NCI-H2029 treated with DMSO at 0.1 percent for 48 hours (cell line): ENCODE measurements at places on chromosomes 7 and 10.

GRCh38 chr7:28804157-28804556 is 154.0 kb downstream of the TRIL start:
- DNase-seq, result no peak

GRCh38 chr10:106935978-106936451 is 228.5 kb downstream of the SORCS1 start:
- no peak for DNase-seq

DNA sequence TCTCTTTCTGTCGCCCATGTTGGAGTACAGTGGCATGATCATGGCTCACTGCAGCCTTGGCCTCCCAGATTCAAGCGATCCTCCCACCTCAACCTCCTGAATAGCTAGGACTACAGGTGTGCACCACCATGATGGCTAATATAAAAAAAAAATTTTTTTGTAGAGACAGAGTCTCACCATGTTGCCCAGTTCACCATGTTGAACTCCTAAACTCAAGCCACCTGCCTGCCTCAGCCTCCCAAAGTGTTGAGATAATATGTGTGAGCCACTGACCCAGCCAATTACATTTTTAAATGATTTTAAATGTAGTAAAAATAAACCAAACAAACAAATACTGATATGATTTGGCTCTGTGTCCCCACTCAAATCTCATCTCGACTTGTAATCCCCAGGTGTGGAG is 101.7 kb upstream of the LEP start:
- DNase-seq, result no peak

DNA sequence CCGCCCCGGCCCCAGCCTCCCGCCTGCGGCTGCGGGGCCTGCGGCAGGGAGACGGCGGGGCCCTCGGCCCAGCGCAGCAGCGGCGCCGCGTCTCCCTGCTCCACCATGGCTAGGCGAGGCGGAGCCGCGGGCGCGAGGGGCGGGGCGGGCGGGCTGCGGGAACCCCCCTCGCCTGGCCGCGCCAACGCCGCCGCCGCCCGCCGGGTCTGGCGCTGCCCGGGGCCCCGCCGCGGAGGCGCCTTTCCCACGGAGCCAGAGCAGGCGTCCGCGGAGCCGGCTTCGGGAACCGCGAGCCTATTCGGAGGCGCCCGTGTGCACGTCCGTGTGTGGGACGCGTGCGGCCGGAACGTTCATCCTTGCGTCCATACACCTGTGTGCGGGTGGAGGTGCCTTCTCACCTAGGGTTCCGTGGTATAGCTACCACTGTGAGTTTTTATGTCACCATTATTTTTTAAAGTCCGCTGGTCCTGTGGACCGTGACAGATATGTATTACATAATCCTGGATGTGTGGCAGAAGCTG is at the start of gene DENND11:
TSS of gene DENND11 (minus strand) at position 120 of the 521 bp plus-strand sequence. CDS start at position 107, 13 bp downstream.
- peak; percentile 40 for DNase-seq

GRCh38 chr7:21542891-21543527 is at the start of gene DNAH11:
DNAH11 (plus strand) TSS chr7:21543039; CDS start chr7:21543246, 207 bp downstream.
- DNase-seq, result no peak

- DNase-seq, result no peak
Measured at GRCh38 chr10:126054191-126054590, 157.8 kb downstream of the FANK1 start.

DNA sequence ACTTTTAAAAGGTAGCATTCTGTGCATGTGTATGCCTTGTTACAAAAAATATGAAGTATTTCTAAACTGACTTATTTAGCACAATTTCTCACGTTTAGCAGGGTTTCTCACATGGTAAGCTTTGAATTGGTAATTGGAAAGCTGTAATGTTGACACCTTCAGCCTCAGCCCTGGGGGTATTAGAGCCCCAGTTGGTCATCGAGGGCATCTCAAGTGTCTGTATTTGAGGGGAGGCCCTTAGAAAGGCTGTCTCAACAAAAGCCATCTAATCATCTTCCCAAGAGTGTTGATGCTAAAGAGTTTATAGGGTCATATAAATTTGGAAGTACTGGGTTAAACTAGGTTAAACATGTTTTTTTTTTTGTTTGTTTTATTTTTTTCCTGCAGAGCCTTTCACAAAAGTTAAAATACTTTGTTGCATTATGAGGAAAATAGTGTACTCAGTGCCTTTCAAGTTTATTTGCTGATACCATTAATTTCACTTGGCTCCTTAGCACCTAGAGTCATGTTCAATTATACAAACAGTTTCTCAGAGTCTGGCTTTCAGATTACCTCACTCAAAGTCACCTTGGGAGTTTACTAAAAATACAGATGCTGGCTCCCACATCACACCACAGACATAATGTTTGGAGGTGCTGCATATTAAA is 134.0 kb downstream of the CD36 start:
- DNase-seq, result no peak

GRCh38 chr10:70566515-70567290 is 35.8 kb downstream of the PRF1 start:
- DNase-seq, result no peak

- DNase-seq, result no peak
Measured at GRCh38 chr10:132993271-132994184, 51.2 kb upstream of the CFAP46 start.

DNA sequence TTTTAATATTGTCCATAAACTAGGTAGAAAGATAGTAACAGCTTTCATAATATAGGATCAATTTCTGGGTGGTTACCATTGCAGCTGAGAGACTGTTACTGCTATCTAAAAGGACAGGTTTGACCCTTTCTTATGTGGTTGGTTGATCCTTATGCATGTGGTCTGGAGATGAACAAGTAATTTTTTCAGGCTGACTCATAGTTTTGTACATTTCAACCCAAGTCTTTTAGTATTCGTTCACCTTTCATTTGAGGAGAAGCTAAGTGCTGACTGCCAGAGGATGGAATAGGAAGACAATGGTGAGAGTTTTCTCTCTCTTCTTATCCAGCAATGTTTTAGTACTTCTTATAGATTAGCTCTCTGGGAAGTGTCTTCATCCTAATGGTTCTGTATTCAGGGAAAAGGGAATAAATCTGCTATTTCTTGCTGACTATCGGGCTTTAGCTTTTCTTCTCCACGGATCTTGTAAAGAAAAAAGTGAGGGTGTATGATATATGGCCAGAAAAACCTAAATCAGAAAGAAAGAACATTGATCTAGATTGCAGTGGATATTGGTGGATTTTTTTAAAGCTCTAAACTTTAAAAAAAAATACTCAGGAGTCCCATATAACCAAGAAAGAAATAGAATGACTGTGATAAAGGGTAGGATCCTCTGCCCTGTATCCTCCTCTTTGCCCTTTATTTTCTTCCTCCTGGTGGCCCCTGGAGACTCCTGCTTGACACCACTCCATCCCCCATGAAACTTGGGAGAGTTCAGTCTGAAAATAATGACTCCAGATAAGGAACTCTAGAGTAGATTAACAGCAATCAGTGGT is 88.0 kb downstream of the CPED1 start:
- DNase-seq, result no peak

- DNase-seq, result no peak
Measured at GRCh38 chr10:128087884-128088709, 38.1 kb downstream of the MKI67 start.

- no peak for DNase-seq
Measured at GRCh38 chr10:24000271-24000813, 208.6 kb upstream of the KIAA1217 start.

GRCh38 chr7:73822319-73823173 is 8.2 kb upstream of the CLDN4 start:
- DNase-seq, result peak; percentile 15

- no peak for DNase-seq
Measured at GRCh38 chr10:63994371-63994770, 473.2 kb downstream of the REEP3 start.

DNA sequence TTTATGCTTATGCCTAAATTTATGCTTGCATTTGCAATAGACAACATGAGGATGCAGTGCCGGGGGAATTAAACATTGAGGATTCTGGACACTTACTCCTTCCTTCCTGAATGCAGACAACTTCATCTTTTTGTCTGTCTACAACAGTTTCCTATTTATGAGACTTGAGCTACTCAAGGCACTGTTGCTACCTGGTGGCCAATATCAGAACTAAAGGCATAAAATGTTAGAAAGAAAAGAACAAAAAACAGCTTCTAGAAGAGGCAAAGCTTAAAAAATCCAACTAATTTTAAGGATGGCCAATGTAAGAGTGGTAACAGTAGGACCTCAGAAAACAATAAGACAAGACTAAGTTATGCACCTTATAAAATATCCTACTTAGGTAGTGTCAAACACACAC is 144.5 kb upstream of the PTN start:
- DNase-seq, result no peak

GRCh38 chr10:6530966-6531365 is 49.1 kb downstream of the PRKCQ start:
- no peak for DNase-seq

GRCh38 chr10:44921061-44921460 is 9.9 kb downstream of the TMEM72 start:
- DNase-seq, result no peak

- peak; percentile 64 for DNase-seq
Measured at GRCh38 chr7:32905175-32905662, 13.7 kb upstream of the KBTBD2 start.

DNA sequence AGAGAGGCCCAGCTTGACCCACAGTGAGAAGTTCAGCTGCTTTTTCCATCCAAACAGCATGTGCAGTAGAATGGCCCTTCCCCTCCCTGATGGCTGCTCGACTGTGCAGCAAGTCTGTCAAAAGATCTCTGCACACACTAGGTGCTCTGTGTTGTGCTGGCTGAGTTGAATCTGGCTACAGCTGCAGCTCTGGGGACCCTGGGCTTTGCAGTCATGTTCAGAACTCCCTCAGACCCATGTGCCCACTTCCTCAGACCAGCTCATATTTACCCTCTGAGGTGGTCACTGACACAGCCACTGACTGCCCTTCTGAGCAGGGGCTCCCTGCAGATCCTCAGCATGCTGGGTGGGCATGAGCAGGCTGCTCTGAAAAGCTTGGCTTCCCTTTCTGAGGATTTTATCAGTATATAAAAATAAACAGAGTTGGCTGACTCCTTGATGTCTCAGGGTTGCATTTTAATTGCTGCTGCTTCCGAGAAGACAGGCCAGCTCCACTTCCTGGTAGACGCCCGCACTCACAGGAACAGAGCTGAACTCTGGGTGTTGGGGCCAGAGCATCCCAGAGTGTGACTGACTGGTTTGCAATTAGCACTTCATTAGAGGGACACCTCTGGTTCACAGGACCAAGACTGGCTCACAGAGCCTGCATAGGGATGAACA is 507.9 kb downstream of the RPS24 start:
- no peak for DNase-seq
